ENCODE measurements at places on chromosomes 7 and 10.
A peak's percentile ranks its signal among the peaks of the same experiment; 100 is the strongest.

GRCh38 chr7:118094044-118094443 is 89.9 kb upstream of the LSM8 start:
- DNase-seq, result no peak

DNA sequence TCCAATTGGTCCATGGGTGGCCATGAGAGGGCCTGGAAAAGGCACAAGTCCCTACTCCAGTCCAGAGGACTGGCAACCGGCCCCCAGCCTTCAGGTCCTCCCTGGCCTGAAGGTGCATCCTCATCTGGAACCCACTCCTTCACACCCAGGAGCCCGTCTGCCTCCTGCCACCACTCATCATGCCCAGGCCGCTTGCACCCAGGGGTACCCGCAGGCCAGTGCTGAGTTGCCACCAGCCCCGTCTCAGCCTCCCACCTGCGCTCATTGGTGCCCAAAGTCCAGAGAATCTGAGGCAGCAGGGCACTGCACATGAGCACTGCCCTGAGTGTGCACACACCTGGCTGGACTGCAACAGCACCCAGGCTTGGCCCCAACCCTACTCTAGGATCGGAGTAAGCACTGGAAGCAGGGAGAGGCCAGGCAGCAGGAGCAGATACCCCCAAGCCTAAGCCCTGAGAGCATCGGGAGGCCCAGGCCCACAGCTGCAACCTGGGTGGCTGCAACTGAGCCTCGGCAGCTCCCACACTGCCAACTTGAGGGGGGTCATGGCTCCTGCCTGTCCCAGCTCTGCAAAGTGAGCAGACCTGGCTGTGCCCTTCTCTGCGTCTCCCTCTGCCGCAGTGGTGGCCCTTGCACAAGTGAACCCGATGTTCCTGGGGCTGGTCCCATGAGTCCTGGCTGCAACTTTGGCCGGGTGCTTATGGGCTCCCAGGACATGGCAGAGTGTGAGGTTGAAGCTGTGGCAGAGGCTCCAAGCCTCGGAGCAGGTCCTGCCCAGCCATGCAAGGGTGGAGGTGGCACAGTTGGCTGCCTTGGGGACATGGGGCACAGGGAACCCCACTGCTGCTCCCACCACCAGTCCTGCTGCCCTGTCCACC is 44.3 kb downstream of the TCERG1L start:
- no peak for DNase-seq

- DNase-seq, result no peak
Measured at GRCh38 chr10:12482587-12482986, 133.2 kb downstream of the CAMK1D start.

- DNase-seq, result no peak
Measured at GRCh38 chr7:121003986-121004685, 15.6 kb downstream of the CPED1 start.

DNA sequence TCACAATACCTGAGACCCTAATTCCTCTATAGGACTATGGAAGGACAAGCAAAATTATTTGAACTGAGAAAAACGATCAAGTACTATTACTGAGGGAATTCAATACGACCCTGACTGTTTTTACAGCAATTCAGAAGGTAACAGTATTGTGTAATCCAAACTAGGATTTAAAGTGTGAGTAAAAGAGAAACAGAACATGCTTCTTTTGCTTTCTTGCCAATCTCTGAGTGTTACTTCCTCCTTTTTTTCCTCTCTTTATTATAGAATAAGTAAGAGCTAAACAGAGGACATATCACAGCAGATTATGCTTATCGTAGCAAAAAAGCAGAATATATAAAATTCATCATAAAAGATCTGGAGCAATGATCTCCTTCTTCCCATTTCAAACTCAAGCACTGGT is 292.1 kb downstream of the THSD7A start:
- DNase-seq, result no peak

GRCh38 chr7:46513447-46513848 is 592.4 kb upstream of the IGFBP3 start:
- DNase-seq, result no peak

GRCh38 chr7:151904270-151904669 is 27.4 kb upstream of the PRKAG2 start:
- no peak for DNase-seq

DNA sequence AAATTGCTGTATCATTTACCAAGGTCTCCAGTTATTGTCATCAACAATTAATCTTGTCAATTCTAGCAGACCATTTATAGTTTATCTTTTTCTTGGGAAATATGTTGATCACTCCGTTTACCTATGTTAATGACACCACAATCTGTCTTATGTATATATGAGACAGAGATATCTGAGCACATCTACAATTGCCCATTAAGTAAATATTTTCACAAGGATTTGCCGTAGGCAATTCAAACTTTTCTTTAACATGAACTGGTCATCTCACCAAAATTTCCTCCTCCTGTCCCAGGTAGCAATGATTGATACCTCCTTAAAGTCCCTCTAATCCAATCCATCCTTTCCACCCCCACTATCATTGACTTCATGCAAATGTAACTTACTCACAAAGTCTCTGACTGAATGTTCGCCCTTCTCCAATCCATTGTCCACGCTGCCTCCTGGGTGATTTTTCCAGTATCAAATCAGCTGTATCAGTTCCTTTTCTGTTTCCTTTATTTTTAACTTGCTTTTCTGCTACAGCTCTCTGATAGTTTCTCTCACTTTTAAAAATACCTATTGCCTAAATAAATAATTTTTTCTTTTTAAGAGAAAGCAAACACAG is 138.3 kb downstream of the GNAT3 start:
- DNase-seq, result no peak

DNA sequence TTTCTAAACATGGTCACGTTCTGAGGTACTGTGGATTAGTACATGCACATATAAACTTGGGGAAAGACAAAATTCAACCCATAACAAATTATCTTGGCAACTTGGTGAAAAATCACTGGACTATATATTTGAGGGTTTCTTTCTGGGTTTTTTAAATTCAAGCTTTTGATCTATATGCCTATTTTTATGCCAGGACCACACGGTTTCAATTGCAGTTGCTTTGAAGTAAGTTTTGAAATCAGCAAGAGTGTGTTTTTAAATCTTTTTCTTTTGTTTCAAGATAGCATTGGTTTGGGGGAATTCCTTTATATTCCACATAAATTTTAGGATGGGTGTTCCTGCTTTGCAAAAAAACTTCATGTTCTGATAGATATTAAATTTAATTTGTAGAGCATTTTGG is 406.4 kb upstream of the VWC2 start:
- no peak for DNase-seq

- no peak for DNase-seq
Measured at GRCh38 chr10:974038-974784, 14.0 kb upstream of the GTPBP4 start.

DNA sequence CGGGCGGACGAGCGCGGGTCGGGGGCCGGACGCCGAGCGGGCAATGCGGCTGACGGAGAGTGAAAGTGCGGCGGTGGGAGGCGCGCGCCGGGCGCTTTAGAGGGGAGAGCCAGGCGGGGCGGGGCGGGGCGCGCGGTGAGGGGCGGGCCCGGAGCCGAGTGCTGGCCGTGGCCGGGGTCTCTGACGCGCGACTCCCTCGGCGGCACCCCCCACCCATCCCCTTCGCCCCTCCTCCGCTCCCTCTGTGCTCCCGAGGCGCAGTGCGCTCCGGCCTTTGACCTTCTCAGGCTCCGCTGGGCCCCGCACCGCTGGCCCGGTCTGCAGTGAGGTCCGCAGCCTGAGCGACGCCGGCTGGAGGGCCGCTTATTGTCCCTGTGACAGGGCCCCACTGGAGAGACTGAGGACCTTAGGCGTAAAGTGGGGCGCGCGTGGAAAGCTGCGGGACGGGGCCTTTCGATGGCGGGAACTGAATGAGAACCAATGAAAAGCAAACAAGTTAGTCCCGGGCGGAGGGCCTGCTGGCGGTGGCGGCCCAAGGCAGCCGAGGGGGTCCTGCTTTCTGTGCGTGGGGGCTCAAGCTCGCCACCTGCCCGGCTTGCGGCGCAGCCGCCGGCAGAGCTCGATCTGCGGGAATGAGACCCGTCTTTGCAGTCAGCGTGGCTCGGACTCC is at the start of gene CXCL12:
TSS of gene CXCL12 (minus strand) at position 72 of the 670 bp plus-strand sequence. CDS start 92 bp downstream, outside the sequence.
- DNase-seq, result no peak

DNA sequence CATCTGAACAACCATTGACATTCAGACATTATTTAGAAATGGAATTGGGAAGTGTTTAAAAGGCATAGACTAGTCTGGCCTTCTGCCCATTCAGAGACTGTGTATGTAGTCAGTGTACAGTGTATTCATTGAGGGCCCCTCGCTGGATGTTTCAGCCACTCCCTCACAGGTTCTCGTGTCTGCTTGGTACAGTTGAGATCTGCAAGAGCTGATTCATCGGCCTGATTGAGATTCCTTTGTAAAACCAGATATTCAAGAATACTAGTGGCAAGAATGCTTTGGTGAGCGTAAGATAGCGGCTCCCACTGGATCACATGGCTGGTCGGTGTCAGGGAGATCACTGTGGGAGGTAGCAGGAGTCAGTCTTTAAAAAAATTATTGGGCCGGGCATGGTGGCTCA is 119.5 kb downstream of the TCF7L2 start:
- DNase-seq, result no peak

DNA sequence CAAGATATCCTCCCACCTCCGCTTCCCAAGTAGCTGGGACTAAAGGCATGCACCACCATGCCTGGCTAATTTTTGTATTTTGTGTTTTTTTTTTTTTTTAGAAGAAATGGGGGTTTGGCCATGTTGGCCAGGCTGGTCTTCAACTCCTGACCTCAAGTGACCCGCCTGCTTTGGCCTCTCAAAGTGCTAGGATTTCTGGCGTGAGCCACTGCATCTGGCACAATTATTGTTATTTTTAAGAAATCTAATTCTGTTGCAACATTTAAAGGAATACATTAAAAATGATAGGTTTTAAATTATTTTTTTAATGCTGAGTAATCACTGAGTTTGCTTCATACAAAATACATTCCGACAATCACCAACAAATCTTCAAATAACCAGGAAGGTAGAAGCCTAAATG is 178.1 kb upstream of the SEMA3E start:
- DNase-seq, result no peak

DNA sequence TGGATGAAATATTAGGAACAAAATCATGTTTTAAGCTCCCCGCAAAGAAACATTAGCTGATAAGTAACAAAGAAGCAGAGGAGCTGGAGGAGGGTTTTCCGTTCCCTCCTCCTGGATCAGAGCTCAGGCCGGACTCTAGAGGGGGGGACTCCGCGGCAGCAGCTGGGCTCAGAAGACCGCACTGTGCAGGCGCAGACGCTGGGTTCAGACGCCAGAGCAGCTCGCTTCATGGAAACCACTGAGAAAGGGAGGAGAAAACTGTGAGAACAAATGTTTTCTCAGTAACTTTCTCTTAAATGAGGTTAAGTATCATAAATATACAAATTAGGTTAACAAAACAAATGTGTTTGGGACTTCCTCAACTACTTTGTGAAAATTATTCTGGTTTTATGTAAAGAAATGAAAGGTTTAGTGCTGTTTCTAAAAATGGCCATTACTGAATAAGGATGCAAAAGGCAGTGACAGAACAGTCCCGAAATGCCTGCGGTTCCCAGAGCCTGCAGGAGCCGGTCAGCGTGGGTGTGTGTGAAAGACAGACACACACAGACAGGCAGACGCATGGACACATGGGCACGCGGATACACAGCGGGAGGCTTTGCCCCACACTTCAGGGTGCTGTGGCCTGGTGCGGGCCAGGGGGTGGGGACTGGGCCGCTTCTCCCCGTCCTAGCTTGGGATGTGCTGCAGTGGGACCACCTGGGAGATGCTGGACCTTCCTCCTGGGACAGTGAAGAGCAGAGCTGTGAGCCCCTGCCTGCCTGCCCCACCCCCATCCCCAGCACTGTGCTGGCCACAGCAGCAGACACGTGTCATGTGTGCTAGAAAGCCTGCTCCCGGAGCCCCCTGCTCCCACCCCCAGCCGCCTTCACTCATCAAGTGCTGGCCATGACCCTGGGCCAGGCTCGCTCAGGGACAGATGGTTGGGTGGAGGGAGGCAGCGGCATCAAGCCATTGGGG is 20.3 kb upstream of the ADGRA1 start:
- DNase-seq, result no peak

DNA sequence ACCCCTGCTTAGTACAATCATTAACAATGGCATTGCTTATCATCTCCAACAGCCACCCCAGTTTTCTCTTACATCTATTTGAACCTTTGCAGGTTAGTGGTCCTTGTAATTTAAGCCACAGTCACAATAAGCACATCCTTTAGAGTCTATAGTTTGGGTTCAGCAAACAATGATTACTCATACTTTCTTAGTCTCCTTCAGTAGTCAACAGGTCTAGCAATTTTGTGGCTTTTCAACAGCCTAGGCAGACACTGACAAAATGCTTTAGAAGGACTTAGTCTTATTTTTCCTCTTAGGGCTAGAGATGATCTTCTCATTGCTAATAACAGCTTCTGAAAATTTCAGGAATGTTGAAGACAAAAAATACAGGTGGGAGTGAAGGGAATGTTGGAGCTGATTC is 32.3 kb upstream of the FAM204A start:
- DNase-seq, result no peak

GRCh38 chr7:25831062-25831691 is 320.8 kb upstream of the NFE2L3 start:
- DNase-seq, result no peak

DNA sequence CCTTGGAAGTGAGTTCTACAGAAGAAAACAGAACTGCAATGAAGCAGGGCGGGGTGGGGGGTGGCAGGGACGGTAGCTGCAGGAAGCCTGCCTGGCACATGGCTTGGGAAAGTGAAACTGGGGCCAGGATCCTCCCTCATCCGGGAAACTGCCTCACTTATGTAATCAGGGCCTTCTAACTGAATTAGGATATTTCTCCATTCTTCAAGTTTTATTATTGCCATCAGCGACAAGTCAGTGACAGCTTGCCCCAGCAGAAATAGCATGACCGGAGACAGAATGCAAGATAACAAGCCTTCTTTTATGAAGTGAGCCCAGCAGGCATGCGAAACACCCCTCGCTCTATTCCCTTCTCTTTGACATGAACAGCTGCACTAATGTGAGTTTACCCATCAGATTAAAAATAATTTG is 77.5 kb upstream of the CACUL1 start:
- DNase-seq, result no peak

- peak; percentile 30 for DNase-seq
Measured at GRCh38 chr10:16787361-16787791, 29.8 kb downstream of the RSU1 start.

DNA sequence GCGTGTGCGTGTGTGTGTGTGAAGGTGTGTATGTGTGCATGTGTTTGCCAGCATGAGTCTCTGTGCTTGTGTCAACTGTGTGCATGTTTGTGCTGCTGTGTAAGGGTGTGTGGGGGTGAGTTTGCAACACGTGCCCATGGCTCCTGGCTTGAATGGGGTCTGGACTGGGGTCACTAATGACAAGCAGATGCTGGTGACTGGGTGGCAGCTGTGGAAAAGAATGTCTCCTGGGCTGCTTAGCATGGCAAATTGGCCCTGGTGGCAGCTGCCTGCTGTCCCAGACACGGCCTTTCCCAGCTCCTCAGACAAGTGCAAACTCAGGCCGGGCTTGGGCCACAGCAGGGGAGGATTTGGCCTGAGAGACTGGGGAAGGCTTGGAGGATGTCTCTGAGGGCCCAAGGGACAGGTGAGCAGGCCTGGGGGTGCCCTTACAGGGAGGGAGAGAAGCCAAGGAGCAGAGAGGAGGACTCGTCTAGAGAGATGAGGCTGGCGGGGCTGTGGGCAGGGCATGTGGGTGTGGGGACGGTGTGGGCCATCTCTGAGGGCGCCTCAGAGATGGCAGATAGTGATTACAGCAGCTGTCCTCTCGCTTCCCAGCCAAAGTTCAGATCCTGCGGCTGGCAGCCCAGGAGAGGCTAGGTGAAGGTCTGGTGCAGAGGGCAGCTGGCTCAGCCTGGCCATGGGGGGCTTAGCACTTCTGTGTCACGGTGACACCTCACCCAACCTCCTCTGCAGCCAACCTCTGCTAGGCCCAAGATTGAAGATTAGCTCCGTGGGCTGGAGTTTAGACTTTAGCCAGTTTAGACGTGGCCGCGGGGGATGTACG is 1.5 kb downstream of the AQP1 start:
- DNase-seq, result no peak

GRCh38 chr7:44415510-44415909 is 74.9 kb downstream of the NUDCD3 start:
- DNase-seq, result no peak
